OCI-M1 (cell line): ENCODE measurements at places on chromosomes 11 and 22.
A peak's percentile ranks its signal among the peaks of the same experiment; 100 is the strongest.

- peak; percentile 89 for DNase-seq
These were observed 29.2 kb upstream of the XBP1 start for GRCh38 chr22:28829358-28830181.

GRCh38 chr22:45291061-45291930 is 6.5 kb downstream of the UPK3A start:
- DNase-seq = no peak

GRCh38 chr11:36014898-36015665 is 71.2 kb downstream of the LDLRAD3 start:
- no peak for DNase-seq

DNA sequence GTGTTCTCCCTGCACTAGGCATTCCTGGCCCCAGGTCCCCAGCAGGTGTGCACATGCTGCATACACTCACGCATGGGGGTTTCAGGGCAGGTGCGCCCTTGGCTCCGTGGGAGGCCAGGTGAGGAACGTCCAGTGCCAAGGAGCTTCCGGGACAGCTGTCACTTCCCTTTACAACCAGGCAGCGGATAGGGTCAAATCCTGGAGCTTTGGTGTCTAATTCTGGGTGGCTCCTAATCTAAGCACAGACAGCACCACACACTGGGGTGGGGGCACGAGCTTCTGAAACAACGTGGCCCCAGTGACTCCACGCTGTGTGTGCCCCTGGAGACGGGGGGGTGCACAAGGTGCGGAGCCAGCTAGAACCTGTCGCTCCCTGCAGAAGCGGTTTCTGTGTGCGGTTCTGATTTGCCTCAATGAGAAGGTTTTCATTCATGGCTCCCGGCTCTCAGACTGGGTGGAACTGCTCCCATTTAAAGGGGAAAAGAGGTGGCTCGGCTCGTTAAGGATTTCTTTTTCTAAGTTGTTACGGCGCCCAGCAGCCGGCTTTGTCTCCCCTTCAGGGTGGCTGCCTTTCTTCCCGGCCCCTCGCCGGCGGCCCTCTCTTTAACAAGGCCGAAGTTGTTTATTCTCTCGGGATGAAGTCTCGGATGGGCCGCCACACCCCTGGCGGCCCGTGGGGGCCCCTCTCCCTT is 5.0 kb downstream of the CCND1 start:
- DNase-seq = no peak

DNA sequence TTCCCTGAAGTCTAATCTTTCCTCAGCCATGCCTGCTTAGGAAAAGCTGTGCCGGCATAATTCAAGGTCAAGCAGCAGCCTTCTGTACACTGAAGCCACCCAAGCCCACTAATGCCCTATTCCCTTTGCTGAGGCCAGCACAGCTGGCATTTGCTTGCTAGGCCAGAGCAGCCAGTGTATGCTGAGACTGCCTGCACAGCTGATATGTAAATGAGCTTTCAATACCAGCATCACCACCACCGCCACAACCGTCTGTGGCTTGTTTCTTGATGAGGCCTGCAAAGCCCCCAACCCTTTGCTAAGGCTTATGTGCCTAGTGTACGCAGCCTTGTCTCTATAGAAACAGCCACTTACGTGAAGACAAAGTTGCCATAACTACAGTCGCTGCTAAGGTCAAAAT is 56.3 kb upstream of the TNRC6B start:
- DNase-seq = no peak

GRCh38 chr11:118605116-118605867 is 2.1 kb upstream of the PHLDB1 start:
- peak; percentile 51 for DNase-seq

DNA sequence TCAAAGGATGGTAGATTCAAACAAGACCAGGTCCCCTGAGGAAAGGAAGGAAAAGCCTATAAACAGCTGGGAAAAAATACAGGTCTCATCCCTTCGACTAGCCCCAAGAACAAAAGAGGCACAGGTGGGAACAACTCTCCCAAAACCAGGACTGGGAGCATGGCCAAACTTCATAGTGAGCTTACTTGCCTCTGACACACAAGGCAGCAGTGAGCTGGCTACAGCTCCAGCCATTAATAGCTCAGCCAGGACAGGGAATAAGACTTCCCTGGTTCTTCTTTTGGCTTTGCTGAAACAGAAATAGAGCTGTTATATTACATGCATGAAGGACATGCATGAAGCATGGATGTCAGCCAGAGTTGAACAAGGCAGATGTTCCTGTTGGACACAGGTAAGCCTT is at the start of gene OR10A2:
OR10A2 (plus strand) TSS at position 97 of the 400 bp plus-strand sequence. CDS start 6,698 bp downstream, outside the sequence.
- no peak for DNase-seq

DNA sequence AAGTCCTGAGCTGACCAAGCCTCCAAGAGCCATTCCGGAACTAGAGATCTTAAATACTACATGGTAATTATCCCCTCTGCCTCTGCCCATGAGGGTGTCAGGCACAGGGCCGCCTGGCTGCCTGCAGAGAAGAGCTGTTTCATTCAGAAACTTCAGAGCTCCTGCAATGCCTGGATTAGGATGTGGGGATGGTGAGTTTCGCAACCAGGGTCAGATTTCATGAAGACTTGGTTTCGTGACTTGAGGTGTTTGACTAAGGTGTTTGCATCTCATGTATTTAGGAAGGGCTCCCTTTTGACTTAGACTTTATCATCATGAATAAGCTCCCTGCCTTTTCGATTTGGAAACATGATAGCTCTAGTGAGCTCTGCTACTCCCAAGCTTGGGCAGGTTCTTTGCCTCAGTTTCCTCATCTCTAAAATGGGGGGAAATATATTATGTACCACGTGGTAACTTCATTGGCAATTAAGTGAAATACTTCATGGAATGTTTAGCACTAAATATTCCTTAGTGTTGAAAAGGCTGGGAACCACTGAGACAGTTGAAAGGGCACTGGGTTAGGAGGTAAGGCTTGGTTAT is 9.1 kb downstream of the TIMP3 start:
- peak; percentile 34 for DNase-seq
